Hematopoietic multipotent progenitor cell treated with erythropoietin and hydrocortisone succinate and interleukin-3 and kit ligand, for 15 days (in vitro differentiated cells): ENCODE measurements at places on chromosomes 12 and 14.

DNA sequence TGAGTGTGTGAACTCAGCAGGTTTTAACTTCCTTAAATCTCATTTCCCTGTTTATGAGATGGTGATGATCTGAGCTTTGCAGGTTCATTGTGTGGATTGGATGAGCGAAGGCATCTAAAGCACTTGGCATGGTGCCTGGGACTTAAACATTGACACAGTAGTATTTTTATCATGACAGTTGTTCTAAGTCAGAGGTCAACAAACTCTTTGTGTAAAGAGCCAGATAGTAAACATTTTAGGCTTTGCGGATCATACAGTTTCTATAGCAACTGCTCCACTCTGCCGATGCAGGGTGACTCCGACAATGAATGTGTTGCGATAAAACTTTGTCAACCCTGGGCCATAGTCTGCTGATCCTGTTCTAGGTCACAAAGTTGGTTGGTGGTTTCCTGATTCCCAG lies 25.2 kb downstream of the SLC24A4 start:
- no peak for DNase-seq

DNA sequence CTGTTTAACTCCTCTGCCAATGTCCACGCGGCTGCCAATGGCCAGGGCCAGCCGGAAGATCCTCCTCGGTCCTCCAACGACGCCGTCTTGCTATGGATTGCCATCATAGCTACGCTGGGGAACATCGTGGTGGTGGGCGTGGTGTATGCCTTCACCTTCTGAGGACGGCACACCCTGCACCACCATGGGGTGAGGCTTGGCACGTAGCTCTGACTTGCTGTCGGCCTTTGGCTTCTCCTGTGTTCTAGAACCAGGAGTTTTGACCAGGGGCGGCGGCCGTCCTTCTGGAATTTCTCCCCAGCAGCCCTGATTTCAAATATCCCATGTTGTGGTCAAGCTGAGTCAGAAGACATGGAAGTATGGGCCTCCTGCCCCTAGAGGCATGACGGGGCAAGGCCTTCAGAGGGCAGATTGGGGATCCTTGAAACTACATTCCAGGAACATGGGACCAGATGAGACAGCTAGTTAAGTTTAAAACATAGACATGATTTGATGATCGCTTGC lies 47.5 kb downstream of the C14orf132 start:
- DNase-seq = no peak

DNA sequence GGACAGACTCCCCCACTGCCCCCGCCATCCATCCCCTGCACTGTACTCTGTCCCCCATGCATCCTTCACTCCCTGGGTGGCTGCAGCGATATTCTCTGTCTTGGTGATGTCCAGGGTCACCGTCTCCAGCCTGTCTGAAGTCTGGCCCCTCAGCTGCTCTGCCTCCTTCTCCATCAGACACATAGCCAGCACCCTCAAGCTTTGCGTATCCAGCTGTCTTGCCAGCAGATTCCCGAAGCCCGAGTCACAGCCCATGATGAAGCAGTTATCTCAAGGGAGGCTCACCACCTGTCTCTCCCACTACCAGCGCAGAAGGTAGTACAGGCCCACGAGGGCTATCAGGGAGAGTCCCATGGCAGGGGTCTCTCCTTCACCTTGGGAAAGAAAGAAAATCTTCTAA lies 77.8 kb downstream of the HSD17B6 start:
- DNase-seq = no peak

DNA sequence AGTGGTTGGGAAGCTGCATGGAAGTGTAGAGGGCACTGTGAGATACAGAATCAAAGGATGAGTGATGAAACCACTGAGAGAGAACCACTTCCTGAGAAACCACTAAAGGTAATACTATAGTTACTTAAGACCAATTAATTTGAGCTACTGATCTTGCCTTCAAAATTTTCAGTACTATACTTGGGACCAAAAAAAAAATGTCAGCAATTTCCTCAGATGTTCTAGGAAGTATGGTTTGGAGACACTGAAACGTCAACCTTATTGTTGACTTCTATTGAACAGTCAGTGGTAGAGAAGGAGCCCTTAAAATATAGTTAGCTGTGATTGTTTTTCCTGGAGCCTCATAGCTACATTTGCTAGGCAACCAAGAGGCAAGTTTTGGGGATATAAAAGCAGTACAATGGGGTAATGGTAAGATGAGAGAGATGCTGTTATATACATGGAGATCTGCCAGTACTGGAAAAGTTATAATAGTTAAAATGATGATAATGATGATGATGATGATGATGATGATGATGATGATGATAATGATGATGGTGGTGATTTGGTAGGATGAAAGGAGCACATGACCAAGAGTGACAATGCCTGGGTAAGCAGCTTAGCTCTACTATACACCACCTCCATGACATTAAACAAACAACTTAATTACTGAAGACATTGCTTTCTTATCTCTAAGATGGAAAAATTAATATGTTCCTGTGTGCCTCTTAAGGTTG lies 300.9 kb upstream of the G2E3 start:
- no peak for DNase-seq

DNA sequence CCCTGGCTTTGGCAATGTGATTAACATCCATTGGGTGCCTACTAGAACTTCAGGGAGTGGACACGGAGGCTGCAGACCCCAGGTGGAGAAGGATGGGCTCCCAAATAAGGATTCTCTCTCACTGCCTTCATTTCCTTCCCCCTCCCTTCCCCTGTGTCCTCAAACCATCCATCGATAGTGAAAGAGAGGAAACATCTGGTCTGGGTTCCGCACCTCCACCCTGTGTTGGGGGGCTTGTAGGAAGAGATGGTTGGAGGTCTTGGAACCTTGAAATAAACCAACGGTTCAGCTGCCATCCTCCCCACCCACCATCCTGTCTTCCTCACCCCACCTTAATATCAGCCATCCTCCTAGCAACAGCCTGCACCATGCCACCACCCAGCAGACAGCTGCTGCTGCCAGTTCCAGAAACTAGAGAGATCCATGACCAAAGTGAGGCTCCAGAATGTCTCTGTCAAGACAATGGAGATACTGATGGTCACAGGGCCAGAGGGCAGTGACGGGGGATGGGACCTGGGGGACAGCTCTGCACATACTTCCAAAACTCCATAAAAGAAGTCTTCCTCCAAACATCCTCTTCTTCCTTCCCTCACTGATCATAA lies 153.1 kb upstream of the CCND2 start:
- DNase-seq = no peak

GRCh38 chr12:6757028-6757690 lies 4.2 kb upstream of the MLF2 start:
- DNase-seq = peak; percentile 32

- no peak for DNase-seq
Observed at GRCh38 chr14:40870252-40870651, 736.4 kb upstream of the LRFN5 start.

GRCh38 chr14:61178226-61179060 lies 102.7 kb downstream of the TMEM30B start:
- no peak for DNase-seq

GRCh38 chr12:40224439-40225291 lies at the start of gene LRRK2:
TSS of gene LRRK2 (plus strand) at chr12:40224997. CDS start at chr12:40225132, 135 bp downstream.
- no peak for DNase-seq

DNA sequence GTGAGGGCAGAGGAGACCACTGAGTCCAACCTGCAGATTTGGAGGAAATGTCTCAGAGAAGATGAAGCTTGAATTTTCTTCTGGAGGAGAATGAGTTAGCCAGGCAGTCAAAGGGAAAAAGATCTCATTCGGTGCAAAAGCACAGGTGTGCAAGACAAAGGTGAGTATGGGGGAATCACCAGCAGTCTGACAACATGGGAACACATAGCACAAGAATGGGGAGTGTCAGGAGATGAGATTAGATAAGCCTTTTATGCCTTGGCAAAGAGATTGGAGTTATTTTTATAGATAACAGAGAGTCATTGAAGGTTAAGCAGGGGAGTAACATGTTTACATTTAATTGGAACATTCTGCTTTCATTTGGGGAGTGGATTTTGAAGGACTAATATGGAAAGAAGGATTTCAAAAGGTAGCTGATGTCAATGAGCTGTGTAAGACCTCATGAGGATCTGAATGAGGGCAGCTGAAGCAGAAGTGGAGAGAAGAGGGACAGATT lies 171.3 kb upstream of the NTF3 start:
- no peak for DNase-seq

GRCh38 chr12:48074266-48074665 lies 31.6 kb downstream of the SENP1 start:
- no peak for DNase-seq

- DNase-seq = no peak
Observed at GRCh38 chr12:96099986-96100385, 64.6 kb upstream of the LTA4H start.

DNA sequence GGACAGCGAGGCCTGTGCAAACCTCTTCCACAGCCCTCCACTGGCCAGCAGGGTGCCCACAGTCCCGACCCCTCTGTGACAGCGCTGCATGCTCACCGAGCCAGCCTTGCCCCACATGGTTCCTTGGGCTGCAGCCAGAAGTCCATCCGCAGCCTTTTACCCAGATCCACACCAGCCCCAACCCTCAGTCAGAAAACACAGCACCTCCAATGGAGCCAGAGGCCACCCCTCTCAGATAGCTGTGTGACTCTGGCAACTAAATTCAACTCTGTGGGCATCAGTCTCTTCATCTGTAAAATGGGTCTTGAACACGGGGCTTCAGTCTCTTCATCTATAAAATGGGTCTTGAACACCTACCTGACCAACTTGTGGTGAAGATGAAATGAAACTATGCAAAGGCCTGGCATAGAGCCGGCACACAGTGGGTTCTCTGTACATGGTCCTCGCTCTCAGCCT lies 38.0 kb downstream of the NFKBIA start:
- no peak for DNase-seq

- DNase-seq = no peak
Observed at GRCh38 chr12:49294804-49295081, 204 bp upstream of the PRPH start.

- no peak for DNase-seq
Observed at GRCh38 chr14:21518725-21519124, 7.4 kb downstream of the SALL2 start.

DNA sequence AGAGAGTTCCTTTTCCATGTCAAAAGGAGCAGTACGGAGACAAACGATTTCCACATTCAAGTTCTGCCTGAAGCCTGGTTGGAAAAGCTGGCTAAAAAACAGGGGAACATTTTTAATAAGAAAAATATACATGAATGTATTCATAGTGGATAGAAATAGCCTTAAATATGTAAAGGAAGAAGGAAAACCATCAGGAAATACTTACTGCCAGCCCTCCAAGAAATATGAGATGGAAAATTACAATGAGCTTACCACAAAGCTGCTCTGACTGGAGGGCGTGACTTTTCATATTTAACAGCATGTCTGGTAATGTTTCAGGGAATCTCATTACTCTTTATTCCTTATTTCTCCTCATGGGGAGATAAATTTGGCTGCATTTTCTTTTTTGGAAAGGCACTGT lies 75.9 kb upstream of the ZDHHC17 start:
- no peak for DNase-seq

DNA sequence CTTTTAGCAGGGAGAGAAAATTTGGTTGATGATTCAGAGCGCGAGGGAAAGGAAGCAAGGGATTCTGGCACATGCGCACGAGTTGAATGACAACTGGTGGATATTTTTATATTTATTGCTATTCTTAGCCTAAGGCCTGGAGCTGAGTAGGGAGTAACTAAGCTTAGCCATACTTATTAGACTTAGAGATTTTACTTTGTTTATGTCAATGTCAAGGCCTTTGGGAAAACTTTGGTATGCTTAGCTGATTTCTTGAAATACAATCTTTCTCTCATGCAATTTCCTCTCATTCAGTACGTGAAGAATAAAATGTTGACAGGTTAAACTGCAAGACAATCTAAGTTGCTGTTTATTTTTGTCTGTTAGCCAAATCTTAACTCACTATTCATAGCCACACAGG lies 101.1 kb downstream of the CRADD start:
- no peak for DNase-seq

DNA sequence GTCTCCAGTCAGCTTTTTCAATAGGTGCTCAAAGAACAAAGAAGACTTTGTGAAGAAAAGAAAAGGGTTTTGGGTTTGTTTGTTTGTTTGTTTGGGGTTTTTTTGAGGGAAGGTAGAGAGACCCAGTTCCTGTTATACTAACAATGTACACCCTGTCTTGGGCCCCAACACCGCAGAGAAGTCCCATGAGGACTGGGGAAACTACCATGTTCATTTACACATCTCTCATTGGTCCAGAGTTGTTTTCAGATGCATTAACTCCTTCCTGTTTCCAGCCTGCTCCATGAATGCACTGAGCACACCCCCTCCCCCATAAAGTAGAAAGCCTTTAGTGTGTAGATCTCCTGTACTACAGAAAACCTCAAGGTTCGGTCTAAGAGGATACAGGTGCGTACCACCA lies 51.1 kb upstream of the SLC8A3 start:
- no peak for DNase-seq

- DNase-seq = no peak
Observed at GRCh38 chr12:121992059-121992879, 29.4 kb upstream of the BCL7A start.

- DNase-seq = no peak
Observed at GRCh38 chr12:53489242-53489864, 9.9 kb downstream of the MAP3K12 start.

DNA sequence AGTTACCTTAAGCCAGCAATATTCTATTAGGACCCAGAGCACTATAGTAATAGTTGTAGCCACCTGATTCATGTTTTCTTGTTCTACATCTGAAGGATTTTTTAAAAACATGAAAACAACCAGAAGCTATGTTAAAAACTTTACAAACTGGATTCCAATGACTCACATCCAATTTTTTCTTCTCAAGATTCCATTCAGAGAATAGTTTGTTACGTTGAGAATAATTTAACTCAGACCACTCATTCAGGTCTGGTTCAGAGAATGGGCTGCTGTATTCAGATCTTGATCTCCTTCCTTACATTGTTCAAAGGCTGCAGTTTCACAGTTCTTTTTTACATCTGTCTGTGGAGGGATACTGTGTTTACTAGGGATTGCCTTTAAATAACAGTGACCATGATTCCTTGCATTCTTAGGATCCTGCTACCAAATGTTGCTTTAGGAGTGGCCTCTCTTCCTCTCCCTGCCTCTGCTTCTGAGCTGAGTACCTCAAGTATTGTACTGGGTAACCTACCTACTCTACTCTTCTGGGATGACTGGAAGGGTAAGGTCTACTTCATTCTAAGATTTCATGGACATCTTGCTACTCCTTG lies 448.0 kb upstream of the FBXO33 start:
- no peak for DNase-seq

DNA sequence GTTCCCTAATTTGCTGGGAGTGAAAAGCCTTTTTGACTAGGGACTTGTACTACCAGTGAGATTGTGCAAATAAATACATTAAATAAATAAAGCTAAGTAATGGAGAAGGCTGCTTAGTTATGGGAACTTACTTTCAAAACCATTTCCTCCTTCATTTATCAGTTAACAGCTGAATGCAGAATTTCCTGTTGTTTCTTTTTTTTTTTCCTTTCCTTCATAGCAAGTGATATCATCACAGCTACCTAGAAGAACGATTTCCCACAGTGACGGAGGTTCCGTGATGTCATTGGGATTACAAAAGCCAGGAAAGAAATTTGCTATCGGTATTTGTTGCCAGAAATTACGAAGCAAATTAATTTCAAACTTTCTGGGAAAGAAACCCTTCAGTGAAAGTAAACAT lies 42.1 kb upstream of the SOCS2 start:
- no peak for DNase-seq

GRCh38 chr14:56274556-56274955 lies 156.3 kb downstream of the PELI2 start:
- no peak for DNase-seq
